ENCODE measurements at places on chromosomes 1 and 21. TPM values are rescaled to one million over a fixed set of nuclear protein-coding genes. Genes with fewer than 3 reads are reported as not detected.

DNA sequence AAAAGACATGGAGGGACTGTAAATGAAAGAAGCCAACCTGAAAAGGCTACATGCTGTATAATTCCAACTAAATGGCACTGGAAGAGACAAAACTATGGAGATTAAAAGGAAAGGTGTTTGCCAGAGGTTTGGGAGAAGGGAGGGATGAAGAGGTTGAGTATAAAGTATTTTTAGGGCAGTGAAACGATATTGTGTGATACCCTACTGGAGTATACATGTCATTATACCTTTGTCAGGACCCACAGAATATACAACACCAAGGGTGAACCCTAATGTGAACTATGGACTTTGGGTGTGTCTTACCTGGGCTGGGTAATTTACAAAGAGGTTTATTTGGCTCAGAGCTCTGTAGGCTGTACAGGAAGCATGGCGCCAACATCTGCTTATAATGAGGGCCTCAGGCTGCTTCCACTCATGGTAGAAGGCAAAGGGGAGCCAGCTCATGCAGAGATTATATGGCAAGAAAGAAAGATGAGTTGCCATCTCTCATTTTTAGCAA lies 73.4 kb downstream of the CD2 start:
- DNase-seq: no peak

DNA sequence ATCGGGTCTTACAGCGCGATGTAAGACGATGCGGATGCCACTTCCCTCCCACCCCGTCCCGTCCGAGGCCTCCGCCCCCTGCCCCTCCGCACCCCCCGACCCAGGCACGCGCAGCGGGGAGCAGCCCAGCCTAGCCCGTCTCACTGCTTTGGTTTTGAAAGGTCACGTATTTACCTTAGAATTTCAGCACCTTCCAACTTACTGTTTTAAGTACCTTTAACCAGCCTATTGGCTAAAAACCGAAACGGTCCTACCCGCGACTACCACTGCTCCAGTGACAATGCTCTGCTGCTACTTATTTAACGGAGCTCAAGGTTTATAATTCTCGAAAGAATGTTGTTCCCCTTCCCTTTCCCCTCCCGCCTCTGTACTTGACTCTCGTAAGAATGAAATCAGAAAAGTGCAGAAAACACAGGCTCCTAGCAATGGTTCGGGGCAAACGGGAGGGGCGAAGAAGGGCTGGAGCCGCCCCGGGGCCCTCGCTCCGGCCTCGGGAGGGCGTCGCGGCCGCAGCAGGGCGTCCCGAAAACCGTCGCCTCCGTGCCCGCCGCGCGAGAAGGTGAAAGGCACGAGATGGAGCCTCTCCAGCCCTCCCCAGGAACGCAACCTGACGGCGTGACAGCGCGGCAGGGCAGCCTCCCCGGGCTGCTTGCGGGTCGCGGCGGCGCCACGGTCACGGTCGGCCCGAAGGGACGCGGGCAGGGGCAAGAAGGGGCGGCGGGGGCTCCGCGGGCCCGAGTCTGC lies 667 bp downstream of the TMEM50B start:
- DNase-seq: peak; percentile 87

- DNase-seq: no peak
These were observed 129.2 kb downstream of the NTPCR start for GRCh38 chr1:233079574-233079973.

GRCh38 chr1:50902419-50902818 lies 57.6 kb downstream of the FAF1 start:
- DNase-seq: no peak

GRCh38 chr1:241738284-241739078 lies 86.4 kb downstream of the WDR64 start:
- DNase-seq: no peak

GRCh38 chr21:16811970-16812369 lies 700.9 kb upstream of the CXADR start:
- no peak for DNase-seq

DNA sequence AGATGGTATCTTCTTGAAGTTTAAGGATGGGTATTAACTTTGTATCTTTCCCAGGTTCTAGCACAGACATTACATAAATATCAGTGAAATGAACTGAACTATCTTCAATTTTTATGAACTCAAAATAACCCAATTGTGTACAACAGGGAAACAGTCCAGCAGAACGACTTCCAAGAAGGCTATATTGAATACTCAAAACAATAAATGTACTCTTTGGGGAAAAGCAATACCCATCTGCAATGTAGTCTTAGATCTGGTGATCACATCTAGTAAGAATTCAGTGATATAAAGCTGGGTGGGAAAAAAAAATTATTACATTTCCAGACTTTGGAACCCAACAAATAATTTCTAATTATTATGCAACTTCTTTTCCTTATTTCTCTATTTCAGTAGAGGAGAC lies 33.1 kb upstream of the GORAB start:
- DNase-seq: no peak

- DNase-seq: no peak
These were observed 339 bp downstream of the LHX4 start for GRCh38 chr1:180230416-180230790.

DNA sequence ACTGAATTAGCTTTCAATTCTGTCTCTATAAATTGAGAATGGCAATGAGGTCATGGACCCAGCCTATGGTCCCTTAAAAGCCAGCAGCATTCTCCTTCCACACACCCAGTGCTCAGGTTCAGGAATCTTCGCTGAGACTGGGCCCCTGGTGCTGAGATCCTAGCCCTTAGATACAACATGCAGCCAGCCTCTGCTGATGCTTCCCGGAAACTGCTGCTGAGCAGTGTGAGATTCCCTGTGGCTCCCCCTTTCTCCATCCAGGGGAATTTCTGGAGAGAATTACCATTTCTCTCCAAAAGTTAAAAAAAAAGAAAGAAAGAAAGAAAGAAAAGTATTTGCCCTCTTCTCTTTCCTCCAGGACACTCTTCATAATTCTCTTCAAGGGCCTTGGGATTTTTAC lies 31.7 kb upstream of the RALGPS2 start:
- DNase-seq: no peak

DNA sequence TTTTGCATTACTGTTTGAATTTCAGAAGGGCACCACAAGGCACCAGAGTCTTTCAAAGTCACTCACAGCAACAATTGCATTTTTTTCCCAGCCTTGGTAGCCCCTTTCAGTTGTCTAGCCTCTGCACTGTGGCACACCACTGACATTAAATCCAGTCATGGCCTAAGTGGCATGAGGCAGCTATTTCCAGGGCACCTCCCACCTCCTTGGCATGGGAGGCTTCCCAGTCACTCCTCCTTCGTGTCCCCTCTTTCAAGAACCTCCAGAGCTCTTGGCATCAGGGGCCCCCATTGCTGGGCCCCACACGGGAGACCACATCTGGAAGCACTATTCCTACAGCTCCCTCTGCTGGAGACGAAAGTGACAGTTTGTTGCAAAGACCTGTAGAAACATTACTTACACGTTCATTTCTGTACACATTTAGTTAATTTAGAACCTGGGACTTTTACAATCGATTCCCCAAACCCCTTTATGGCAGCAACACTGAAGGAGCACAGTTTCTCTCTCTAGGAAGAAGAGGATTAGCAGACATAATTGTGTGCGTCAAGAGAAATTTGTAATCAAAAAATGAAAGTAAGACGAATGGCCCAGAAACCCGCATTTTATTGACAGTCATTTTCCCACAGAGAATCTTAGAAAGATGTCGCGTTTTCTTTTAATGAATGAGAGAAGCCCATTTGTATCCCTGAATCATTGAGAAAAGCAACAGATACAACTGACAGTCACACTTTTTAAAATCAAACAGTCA lies 5.7 kb upstream of the CHD5 start:
- DNase-seq: no peak

GRCh38 chr1:203250911-203251310 lies 21.4 kb upstream of the CHIT1 start:
- DNase-seq: no peak

GRCh38 chr1:1352786-1353388 lies 3.7 kb upstream of the DVL1 start:
- DNase-seq: no peak

GRCh38 chr21:21907271-21907670 lies 909.1 kb downstream of the NCAM2 start:
- no peak for DNase-seq

- DNase-seq: no peak
These were observed 89.2 kb upstream of the OLFM3 start for GRCh38 chr1:102085896-102086295.

GRCh38 chr1:113861641-113862040 lies 9.9 kb downstream of the PTPN22 start:
- no peak for DNase-seq

- no peak for DNase-seq
These were observed 206.7 kb upstream of the C1orf87 start for GRCh38 chr1:60280256-60280655.

DNA sequence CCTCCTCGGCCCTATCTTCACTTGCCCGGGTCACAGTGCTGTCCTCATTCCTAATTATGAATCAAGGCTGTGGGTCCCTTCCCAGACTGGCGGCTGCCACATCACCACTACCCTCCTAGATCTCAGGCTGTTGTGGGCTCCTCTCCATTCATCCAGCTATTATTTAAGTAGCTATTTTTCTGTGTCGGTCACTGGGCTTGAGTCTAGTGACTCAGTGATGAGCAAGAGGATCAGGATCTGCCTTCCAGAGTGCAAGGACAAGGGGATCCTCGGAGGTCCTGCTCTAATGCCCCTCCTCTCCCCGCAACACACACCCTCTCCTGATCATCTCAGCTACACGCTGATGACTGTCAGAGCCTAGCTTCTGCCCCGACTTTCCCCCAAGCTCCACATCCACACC lies 34.1 kb downstream of the CDCP2 start:
- DNase-seq: no peak

DNA sequence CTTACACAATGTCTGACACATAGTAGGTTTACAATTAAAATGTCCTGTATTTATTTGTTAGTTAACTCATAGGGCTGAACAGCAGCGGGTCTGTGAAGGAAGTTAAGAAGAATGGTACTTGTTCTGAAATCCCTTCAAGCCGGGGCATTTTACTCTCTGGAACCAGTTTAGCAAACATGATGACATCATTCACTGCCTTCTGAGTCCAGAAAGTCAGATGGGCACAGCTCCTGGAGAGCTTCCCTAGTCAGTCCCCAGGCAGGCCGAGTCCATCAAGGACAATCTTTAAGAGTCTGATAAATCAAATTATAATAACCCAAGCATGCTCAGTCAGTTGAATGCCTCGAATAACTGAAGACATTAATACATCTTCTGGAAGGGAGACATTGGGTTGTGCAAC lies 125.4 kb upstream of the DAB1 start:
- DNase-seq: no peak

DNA sequence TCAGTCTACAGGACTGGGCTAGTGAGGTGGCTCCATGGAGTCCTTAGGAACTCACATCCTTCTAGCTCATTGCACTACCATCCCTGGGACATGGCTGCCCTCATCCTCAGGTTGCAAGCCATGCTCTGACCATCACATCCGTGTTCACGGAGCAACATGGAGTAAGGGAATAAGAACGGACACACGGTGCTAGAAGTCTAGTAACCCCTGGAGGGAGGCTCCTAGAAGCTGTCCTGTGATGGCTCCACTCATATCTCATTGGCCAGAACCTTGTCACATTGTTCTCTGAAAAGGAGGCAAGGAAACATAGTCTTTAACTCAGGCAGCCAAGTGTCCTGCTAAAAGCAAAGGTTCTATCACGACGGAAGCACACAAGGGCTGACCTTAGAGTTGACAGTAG lies 3.9 kb downstream of the MRAP start:
- DNase-seq: no peak

GRCh38 chr1:4171480-4172450 lies 271.7 kb upstream of the C1orf174 start:
- DNase-seq: peak; percentile 73

DNA sequence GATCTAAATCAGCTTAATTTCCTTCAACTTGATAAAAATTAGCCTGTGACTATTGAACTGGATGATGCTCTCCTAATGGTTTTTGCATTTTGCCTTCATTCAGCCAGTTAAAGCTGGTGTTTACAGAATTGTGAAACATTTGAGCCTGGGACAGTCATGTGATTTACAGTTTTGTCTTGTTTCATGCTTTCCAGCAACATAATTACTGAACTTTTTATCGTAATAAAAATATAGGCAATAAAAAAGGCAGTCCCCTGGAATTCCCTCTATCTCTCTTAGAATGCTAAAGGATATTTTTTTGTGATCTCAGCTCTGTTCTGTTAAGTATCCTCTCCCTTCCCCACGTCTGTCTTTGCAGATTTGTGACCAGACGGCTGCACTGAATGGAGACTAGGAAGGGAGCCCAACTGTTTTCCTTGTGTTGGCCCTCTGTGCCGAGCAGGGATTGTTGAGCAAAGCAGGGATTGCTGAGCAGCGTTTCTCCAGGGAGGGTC lies 70.3 kb upstream of the RGL1 start:
- DNase-seq: no peak

DNA sequence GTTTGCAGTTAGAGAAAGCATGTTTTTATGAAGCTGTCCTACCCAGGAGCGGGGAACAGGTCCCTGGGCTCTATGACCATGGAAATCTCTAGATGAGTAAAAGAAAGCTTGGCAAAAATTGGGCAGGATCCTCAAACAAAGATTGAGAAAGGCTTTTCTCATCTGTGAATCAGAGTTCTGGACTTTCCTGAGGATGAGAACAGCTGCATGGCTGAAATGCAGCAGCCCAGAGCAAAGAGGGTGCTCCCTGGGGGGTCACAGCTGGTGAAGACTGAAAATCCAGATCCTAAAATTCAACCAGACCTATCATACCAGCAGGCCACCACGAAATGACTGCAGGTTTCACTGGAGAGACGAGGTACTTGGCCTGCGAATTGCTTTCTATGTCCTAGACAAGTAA lies 65.7 kb upstream of the APP start:
- DNase-seq: no peak

- DNase-seq: no peak
These were observed 79.7 kb downstream of the TBX19 start for GRCh38 chr1:168360151-168361021.

GRCh38 chr1:186446152-186446551 lies 14.8 kb downstream of the PDC start:
- DNase-seq: no peak

GRCh38 chr1:1593834-1594601 lies 5.9 kb downstream of the FNDC10 start:
- no peak for DNase-seq

- no peak for DNase-seq
These were observed 32.0 kb downstream of the RPS6KC1 start for GRCh38 chr1:213083112-213083445.

GRCh38 chr1:207672522-207673130 lies 27.7 kb downstream of the CR1L start:
- DNase-seq: no peak

- no peak for DNase-seq
These were observed 335.9 kb downstream of the RGS7 start for GRCh38 chr1:241020851-241021697.

The BEND5 gene
- 1.5 TPM for total RNA-seq

The C4BPB gene
- not detected for total RNA-seq

The HECTD3 gene
- 49.4 TPM for total RNA-seq

The FCGR2B gene
- total RNA-seq: not detected

The BATF3 gene
- total RNA-seq: 0.71 TPM

The KRTAP19-1 gene
- not detected for total RNA-seq

The FAAH gene
- 15.3 TPM for total RNA-seq

The ARHGEF16 gene
- 3.2 TPM for total RNA-seq

The KIF21B gene
- 0.63 TPM for total RNA-seq

The CLDN17 gene
- total RNA-seq: not detected

The PLEKHN1 gene
- total RNA-seq: 0.21 TPM

All from osteocyte (in vitro differentiated cells).